Fibroblast of the aortic adventitia (primary cell): ENCODE measurements at places on chromosomes 4 and X.
A peak's percentile ranks its signal among the peaks of the same experiment; 100 is the strongest.

DNA sequence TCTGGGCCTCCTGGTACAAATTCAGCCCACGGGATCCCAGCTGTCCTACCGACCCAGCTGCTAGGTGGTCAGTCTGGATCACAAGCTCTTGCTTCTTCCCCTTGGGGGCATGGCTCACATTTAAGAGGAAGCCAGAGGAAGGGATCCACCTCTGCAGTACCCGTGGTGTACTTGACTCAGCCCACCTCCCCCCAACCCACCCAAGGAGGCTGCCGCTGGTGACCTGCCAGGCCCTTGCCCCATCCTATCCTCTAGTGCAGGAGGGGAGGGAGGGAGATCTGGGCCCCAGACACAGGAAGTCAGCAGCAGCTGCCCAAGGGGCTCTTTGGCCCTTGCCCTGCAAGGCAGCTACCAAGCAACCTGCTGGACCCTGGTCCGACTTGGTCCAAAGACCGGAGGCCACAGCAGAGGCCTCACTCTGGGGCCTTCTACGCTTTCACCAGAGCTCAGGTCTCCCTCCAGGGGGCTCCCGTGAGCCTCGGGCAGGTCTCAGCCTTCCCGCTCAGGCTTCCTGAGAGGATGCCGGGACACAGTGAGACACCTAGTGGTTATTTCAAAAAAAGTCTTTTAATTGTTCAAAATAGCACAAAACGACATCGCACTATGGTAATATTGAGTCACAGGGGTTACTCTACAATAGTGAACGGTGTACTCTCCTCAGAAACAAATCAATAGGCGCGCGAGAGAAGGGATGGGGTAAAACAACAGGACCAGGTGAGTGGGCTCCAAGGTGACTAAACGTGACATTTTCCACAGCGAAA lies 2.7 kb upstream of the RENBP start:
- peak; percentile 78 for DNase-seq

GRCh38 chrX:91279479-91279878 lies 155.2 kb upstream of the PABPC5 start:
- no peak for DNase-seq

DNA sequence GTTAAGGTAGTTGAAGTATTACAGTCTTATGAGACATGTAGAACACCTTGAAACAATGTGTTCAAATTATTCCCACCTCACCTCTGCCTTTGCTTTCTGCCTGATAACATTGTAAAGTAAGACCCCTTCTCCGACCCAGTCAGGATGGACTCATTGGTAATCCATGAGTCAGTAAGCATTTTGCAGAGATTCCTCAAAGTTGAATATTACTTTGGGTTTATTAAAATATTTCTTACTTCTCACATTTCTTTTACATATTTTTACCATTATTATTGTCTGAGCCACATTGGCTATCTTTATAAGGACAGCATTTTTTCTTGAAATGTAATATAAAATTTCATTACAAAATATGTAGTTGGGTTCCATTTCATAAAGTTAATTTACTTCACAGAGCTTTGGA lies 201.6 kb downstream of the BMPR1B start:
- no peak for DNase-seq

- no peak for DNase-seq
These were observed 13.6 kb downstream of the AMTN start for GRCh38 chr4:70531981-70532380.

- DNase-seq = no peak
These were observed 116.0 kb downstream of the PTTG2 start for GRCh38 chr4:38076153-38076669.

DNA sequence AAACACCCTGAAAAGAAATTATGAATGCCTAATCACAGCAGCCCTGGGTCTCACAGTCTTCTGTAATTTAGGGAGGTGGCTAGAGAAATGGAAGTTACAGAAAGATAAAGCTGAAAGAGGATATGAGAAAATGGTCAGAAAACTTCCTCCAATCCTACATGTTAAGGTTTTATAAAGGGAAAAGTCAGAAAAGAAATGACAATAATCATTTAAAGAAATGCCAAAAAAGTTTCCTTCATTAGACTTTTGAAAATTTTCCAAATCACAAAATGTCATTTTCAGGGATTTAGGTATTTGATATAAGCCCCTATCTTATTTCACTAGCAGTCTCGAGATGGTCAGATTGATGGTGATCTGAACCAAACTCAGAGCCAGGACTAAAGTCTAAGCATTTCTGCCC lies 276.2 kb downstream of the CHIC1 start:
- no peak for DNase-seq

DNA sequence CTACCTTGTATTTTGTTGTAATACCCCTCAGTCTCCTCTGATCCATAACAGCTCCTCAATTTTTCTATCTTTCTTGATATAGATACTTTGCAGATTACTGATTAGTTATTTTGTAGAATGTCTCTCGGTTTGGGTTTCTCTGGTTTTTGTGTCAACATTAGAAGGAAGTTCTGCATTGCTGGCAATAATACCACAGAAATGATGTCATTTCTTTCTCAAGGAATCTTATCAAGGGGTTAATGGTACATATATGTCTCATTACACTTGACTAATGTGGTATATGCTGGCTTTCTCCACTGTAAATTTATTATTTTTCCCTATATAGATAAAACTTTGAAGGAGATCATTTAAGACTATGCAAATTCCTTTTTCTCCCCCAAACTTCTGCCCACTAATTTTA lies 183.6 kb upstream of the DKK2 start:
- DNase-seq = no peak

- DNase-seq = peak; percentile 17
These were observed 2.3 kb upstream of the ZCCHC4 start for GRCh38 chr4:25310066-25310802.

DNA sequence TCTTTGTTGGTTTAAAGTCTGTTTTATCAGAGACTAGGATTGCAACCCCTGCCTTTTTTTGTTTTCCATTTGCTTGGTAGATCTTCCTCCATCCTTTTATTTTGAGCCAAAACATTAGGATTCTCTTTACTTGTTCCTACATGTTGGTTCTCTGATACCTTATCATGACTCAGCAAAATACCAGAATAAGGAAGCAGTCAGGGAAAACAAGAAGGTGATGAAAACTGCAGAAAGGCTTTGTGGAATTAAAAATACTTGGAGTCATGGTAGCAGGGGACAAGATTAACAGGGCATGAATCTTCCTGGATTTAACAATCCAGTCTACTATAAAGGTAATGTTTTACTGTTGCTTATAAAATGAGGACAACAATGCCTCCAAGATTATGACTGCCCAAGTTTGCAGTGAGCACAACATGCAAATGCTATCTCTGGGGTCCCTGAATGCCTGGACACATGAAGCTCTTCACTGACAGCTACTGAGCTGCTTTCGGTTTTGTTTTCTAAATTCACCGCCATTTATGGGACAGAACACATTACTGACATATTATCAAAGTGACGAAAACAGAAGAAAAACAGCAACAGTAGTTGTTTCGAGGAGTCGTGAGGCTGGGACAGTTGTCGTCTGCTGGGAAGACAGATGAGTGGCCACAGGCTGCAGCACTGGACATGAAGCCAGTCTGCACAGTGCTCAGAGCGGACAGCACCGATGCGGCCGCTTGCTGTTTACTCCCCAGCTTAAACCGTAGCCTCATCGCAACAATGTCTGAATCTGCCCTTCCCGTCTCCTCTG lies 174.5 kb upstream of the DKK2 start:
- peak; percentile 66 for DNase-seq
